ENCODE measurements at places on chromosomes 6 and 20. TPM values are rescaled to one million over a fixed set of nuclear protein-coding genes. Genes with fewer than 3 reads are reported as not detected.

DNA sequence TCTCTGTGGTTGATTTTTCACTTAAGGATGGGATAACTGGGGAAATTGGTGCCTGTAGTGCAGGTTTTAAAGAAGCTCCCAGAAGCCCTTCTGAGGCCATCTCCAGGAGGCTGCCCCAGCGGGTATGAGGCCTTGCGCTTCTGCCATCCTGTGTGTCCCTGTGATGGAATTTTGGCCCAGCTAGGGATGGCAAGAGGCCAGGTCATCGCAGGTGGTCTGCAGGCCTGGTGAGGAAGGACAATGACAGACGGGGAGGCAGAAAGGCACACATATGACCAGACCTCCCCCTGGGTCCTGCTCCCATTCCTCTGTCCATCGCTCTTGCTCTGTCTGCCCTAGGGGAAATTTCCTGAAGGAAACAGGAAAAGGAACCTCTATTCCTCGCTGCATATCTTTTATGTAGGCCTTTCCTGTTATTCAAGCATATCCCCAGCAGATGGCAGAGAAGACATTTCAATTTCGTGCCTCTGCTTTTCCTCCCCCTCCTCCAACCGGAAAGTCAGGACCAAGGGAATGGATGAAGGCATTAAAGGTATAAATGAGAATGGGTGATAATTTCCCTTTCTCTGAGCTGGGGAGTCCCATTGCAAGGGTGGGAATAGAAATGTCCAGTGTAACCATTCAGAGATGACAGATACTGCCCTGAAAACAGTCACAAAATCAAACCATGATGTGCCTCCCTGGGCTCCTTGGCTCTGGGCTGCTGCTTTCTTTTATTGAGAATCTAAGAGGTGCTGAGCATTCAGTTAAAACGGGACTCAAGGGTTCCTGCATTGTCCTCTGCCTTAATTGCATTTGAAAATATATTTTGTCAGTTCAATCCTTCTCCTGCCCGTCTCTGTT, 17.6 kb upstream of the HLA-F start:
- DNase-seq: no peak

DNA sequence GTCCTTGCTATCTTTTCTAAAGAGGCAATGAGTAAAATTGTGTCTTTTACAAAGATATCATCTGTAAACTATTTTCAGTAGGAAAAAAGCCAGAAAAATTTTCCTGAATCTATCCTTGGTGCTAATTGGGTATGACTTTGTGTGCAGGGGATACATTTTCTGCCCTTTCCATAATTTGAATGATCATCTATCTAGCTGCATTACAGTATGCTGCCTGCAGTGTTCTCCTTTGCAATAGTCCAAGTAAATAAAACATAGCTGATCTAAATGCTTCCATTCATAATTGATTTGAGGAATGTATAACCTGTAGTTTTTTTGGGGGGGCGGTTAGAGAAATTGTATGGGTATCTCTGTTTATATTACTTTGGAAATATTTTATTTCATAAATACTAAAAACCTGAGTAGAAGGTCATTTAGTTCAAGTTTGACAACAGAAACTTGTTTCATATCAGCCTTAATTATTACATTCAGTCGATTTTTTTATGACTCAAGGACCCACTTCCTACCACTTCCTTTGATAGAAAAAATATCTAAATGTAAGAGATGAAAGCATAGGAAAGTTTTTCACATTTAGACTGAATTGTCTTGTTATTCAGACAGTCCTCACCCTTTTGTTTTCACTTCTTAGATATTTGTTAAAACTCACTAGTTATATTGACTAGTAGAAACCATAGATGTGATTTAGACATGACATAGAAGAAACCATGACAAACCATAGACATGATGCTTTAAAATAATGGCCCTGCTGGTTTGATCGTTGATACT, 75.3 kb downstream of the AIG1 start:
- DNase-seq: no peak

DNA sequence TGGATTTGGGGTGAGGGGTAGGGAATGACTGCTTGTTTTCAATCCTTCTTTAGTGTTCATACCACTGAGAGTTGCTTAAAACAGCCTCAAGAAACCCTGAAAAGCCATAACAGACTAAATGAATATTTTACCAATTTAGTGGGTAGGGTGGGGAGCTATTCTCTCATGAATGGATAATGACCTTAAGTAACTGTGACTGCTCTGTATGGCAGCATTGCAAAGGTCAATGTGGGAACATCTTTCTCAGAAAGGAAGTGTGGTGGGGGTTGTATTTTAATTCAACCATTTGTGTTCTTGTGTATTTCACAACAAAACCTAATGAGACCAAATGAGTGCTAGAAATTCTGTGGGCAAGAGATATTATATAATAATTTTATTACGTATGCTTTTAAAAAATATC, 55.7 kb downstream of the PHACTR2 start:
- no peak for DNase-seq

XKR7 gene
- not detected for total RNA-seq
